ENCODE measurements at places on chromosomes 11 and 22. TPM values are rescaled to one million over a fixed set of nuclear protein-coding genes. Genes with fewer than 3 reads are reported as not detected.

Gene GNAZ
- 2.4 TPM for total RNA-seq

Gene NUMA1
- total RNA-seq = 73.1 TPM

Gene HORMAD2
- total RNA-seq = not detected

Gene TRIM48
- total RNA-seq = not detected

Gene CHADL
- not detected for total RNA-seq

Gene FAM180B
- not detected for total RNA-seq

Gene POU2AF2
- not detected for total RNA-seq

Gene OR8G1
- not detected for total RNA-seq

Gene UPK3A
- not detected for total RNA-seq

Gene CEP126
- total RNA-seq = 4.6 TPM

Gene AP1B1
- 27.7 TPM for total RNA-seq

Gene SLC22A6
- not detected for total RNA-seq

Gene CTSF
- 36.7 TPM for total RNA-seq

Gene SYT12
- total RNA-seq = 13.6 TPM

Gene OR51I1
- not detected for total RNA-seq

Gene OR5B21
- total RNA-seq = not detected

Gene SERPIND1
- not detected for total RNA-seq

Gene MPEG1
- not detected for total RNA-seq

Gene LINC01488
- total RNA-seq = not detected

Gene ALG12
- total RNA-seq = 11.1 TPM

Gene OR56A1
- not detected for total RNA-seq

Gene OR10AG1
- total RNA-seq = not detected

Gene MS4A6A
- not detected for total RNA-seq

Gene SCGB1D2
- not detected for total RNA-seq

Gene GUCY1A2
- total RNA-seq = 0.07 TPM
